CD4-positive, alpha-beta T cell treated with Interleukin-12 subunit alpha and Interleukin-12 subunit beta, for 1 hour (primary cell): ENCODE measurements at places on chromosomes 5 and 9.

DNA sequence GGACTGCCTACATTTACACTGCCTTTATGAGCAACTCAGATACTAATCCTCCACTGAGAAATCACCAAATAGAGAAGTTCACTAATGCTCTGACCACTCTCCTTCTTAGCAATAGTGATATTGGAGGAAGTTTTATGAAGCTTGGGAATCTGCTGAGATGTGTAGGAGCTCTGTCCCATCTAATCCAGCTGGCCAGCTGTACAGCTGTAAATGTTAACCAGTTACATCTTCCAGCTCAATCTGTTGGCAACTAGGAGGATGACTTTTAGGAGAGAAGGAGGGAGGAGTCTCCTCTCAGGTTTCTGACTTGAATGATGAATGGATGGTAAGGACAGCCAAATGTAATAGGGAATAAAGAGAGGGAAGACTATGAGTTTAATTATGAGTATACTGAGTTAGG is 36.3 kb upstream of the LRRC19 start:
- no peak for DNase-seq

- no peak for DNase-seq
Measured at GRCh38 chr5:132506094-132506692, 15.6 kb upstream of the IRF1 start.

GRCh38 chr9:131329241-131329641 is 39.7 kb downstream of the PLPP7 start:
- no peak for DNase-seq

- no peak for DNase-seq
Measured at GRCh38 chr9:133950629-133951111, 41.5 kb downstream of the VAV2 start.

- no peak for DNase-seq
Measured at GRCh38 chr5:96852759-96853158, 23.5 kb upstream of the ERAP2 start.

- no peak for DNase-seq
Measured at GRCh38 chr5:115496936-115497576, 47.5 kb downstream of the FEM1C start.

DNA sequence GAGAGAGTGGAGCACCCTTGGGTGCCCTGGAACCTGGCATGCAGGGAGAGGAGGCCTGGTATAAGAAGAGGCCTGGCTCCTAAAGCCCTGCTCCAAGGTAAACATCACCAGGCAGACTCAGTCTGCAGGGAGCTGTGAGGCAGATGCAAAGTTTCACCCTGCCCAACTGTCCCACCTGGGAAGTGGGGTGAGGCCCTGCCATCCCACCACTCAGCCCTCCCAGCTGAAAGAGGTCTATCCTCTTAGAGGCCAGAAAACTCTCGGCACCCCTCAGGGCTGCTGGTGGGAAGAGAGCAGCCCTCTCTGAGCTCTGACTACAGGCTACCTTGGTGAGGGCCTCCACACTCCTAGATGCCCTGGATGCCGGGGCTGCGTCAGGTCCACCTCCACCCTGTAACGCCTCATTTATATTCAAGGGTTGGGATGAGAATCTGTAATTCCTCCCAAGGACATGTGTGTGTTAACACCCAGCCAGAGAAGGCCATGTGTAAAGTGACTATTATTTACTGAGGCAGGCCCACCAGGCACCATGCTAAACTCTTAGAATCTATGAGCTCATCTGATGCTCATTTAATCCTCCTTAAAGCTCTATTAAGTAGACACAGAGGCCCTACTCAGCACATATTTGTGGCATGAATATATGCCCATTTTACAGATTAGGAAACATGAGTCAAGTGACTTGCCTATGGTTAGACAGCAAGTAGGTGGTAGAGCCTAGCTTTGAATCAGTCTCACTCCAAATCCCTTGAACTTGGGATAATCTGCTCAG is 205.9 kb downstream of the FSTL4 start:
- no peak for DNase-seq

GRCh38 chr5:14399054-14399692 is 182.4 kb upstream of the OTULINL start:
- DNase-seq, result peak; percentile 49

GRCh38 chr5:158877124-158877581 is 222.6 kb downstream of the EBF1 start:
- no peak for DNase-seq

DNA sequence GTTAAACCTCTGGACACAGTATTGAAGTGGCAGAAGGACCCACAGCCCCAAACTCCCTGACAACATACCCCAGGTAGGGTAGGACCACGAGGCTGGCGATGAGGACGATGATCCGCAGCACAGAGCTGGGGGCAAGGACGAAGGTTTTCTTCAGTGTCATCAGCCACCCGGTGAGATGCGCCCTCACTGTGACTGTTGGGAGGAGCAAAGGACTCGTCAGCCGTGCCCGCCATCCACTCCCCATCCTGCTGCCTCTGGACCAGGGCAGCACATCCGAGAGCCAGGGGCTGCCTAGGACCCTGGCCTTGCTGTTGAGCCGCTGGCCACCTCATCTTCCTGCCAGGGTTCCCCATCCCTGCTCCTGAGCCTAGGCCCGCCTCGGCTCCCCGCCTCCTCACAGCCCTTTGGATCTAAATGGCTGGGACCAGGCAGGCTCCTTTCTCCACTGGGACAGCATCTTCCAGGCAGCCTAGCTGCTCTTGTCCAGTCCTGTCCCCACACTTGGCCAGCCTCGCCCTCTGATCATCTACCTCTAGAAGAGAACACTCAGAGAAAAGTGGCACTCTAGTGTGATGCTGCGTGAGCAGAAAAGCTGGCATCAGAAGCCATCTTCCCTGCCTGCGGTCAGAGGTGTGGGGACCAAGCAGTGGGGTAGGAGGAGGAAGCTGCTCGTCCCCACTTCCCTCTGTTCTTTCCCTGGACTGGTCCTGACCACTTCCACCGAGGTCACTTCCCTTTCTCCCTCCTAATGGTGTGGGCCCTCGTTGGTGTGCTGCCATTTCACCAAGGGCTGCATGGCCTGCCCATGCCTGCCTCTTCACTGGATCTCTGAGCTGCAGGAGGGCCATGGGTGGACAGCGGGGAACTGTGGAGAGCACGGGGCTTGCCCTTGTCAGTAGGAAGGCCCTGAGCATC is 49.2 kb downstream of the OTULIN start:
- DNase-seq, result no peak

GRCh38 chr5:116071211-116071610 is 13.6 kb upstream of the COMMD10 start:
- DNase-seq, result no peak
